Stimulated activated CD8-positive, alpha-beta memory T cell treated with anti-CD3 and anti-CD28 coated beads, Interleukin-15, amount 100 ng/mL, for 48 hours (primary cell): ENCODE measurements at places on chromosomes 6 and 20.

- no peak for DNase-seq
Measured at GRCh38 chr6:85462673-85463072, 12.8 kb downstream of the NT5E start.

DNA sequence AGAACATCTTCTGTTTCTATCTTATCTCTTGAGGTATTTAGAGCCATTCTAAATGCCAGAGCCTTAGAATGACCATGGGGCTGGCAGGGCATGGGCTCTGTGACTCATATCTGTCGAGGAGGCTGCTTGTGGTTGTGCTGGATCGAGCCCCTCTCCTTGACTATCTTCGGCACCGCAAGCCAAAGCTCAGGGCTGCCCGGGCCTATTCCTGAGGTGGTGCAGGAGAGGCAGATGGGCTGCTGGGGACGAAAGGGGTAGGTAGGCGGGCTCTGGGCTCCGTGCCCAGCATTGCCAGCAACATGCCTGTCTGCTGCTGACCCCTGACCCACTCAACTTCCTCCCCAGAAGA, 89.9 kb downstream of the NOL4L start:
- no peak for DNase-seq

- DNase-seq: no peak
Measured at GRCh38 chr6:91566467-91566866, 979.6 kb upstream of the MAP3K7 start.

GRCh38 chr6:19692506-19693298, 144.5 kb upstream of the ID4 start:
- no peak for DNase-seq

DNA sequence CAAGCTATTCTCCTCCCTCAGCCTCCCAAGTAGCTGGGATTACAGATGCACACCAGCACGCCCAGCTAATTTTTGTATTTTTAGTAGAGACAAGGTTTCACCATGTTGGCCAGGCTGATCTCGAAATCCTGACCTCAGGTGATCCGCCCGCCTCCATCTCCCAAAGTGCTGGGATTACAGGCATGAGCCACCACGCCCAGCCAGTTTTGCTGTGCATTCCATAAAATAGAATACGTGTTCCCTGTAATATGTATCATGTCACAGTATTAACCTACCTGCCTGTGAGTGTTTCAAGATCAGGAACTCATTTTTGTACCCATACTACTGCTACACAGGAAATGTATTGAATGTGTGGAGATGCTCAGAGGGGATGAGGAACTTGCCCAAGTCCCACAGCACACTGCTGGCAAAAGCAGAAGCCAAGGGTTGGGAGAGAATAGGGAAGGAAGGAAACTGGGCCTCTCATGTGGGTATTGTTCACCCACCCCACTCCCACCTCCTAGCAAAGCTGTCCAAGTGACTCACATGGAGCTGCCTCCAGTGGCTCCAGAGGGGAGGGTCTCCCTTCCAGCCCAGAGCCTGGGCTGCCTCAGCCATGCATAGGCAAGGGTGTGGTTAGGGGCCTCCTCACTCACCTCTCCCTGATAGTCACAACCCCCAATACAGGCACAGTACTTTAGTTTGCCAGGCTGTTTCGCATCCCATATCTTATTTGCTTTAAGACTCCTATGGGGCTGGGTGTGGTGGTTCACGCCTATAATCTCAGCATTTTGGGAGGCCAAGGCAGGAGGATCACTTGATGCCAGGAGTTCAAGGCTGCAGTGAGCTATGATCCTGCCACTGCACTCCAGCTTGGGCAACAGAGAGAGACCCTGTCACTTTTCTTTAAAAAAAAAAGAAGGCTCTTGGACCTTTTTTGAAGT, 9.4 kb downstream of the HM13 start:
- no peak for DNase-seq

DNA sequence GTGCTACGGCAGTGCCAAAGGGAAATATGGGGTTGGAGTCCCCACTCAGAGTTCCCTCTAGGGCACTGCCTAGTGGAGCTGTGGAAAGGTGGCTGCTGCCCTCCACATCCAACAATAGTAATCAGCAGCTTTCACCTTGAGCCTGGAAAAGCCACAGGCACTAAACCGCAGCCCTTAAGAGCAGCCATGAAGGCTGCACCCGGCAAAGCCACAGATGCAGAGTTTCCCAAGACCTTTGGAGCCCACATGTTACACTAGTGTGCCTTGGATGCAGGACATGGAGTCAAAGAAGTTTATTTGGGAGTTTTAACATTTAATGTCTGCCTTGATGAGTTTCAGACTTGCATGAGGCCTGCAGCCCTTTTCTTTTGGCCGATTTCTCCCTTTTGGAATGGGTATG, 91.4 kb upstream of the HSF2 start:
- no peak for DNase-seq

DNA sequence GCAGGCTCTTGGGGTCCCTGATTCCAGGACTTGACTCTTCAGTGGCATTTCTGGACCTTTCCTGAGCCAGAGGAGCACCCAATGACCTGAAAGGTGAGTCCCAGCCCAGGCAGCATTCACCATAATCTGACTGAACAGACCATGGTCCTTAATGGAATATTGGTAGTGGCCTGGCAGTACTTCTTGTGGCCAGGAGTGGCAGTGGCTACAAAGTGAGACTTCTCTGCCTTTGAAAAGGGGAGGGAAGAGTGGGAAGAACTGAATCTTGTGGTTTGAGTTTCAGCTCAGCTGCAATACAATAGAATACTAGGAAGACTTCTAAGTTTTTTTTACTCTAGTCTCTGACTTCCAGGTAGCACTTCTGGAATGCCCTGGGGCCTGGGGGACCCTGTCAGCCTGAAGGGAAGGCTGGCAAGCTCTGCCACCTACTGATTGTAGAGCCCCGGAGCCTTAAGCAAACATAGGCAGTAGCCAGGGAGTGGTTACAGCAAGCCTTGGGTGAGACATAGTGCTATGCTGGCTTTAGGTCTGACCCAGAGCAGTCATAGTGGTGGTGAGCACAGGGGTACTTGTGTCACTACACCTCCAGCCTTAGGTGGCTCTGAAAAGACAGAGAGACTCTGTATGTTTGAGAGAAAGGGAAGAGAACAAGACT, 674.2 kb upstream of the MANEA start:
- no peak for DNase-seq

GRCh38 chr6:108868647-108869046, 20.4 kb downstream of the ARMC2 start:
- no peak for DNase-seq

DNA sequence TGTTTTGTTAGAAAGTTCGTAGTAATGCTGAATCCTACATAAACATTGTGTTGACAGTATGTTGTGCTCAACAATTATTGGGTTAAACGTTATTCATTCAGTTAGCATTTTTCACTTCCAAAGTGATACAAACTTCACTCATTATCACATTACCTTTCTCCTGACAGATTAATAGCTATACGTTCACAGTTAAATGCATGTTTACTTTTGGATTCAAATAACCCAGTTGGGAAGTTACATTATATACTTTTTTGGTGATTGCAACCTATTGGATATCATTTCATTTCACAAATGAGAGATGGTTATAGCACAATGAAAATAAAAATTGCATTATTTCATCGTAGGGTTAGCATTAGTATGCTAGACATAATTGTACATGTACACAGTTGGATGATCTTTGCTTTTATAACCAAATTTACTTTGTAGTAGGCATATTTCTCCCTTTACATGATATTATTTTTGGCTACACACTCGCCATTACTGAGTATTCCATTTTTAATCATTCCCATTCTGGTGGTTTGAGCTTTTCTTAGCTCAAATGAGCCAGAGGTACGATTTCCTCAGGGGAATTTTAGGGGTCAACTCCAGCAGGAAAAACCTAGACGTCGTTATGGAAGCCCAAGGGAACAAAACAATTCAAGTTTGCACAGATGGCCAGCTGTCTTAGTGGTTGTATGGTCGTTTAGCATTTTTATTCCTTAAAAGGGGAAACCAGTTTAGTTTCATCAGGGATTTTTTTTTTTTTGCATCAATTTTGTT, 2.1 kb upstream of the HIVEP1 start:
- DNase-seq: no peak

DNA sequence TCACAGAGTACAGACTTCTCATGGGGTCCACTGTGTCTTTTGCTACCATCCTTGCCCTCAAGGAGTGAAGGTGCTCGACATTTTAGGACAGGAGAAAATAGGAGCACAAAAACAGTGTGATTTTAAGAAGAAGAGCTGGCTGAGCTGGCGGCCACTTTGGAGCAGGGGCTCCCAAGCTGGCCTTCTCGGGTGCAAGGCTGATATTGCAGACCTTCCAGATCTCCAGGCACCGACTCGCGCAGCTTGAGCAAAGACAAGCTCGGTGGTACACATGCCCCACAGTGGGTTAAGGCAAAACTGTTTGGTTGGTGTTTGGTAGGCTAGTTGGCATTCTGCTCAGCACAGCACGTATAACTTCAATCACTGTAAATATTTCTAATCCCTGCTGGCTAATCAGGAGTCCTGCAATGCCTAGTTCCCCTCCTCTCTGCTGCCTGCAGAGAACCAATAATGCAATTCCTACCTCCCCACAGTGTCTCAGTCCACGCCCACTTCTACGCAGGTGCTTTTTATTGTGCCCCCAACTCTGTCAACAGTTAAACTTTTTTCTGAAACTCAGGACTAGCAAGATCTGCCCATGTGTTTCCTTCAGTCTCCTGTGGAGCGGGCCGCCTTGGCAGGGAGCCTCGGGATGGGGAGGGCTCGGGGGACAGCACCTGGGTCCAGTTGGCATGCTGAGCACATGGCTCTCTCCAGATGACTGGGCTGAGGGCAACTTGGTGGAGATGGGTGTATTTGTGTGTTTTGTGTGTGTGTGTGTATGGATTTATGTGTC, 12.7 kb upstream of the SMOC2 start:
- no peak for DNase-seq

GRCh38 chr6:45118754-45119153, 209.4 kb upstream of the RUNX2 start:
- DNase-seq: no peak

DNA sequence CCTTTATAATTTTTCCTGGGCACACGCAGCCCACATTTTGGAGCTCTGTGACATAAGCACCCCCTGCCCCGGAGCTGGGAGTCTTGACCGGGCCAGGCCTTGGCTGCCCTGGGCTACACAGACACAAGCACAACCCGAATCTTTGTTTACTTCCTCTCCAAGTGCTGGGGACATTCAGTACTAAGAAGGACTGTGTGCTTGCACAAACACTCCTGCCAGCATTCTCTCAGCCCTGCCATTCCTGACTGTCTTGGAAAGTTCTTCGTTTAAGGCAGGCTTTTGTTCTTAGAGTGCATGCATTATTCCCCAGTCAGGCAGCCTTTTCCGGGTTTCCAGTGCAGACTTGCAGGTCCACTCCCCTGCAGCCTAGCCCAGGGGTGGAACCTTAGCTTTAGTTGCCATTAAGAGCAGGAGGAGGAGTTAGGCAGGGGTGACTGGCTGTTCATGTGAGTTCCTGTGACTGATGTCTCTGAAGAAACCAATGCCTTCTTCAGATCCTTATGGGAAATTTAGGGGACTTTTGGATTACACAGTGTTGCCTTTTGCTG, 28.6 kb downstream of the FOXO3 start:
- no peak for DNase-seq

- DNase-seq: no peak
Measured at GRCh38 chr20:59836767-59837166, 96.7 kb downstream of the SYCP2 start.

- no peak for DNase-seq
Measured at GRCh38 chr6:16511040-16511660, 250.1 kb downstream of the ATXN1 start.

- no peak for DNase-seq
Measured at GRCh38 chr6:67451874-67452273, 1183.2 kb upstream of the ADGRB3 start.

DNA sequence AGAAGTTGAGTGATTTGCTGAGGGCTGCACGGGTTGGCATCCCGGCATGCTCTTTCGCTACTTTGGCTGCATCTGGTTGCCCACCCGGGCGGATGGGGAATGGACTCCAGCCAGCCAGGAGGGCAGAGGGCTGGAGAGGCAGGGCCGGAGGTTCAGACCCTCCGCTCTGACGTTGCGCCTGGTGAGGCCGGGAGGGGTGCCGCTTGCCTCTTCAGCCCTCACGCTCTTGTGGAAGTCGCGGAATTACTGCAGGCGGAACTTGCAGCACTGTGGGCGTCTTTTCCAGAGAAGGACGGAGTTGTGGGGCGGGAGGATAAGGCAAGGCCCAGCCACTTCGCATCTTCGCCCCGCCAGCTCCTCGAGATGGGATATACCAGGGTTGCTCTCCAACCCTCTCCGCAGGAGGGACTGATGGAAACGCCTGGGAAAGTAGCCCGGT, 656 bp downstream of the RTEL1 start:
- DNase-seq: no peak

- DNase-seq: no peak
Measured at GRCh38 chr6:140437619-140438345, 1063.3 kb upstream of the CITED2 start.

GRCh38 chr6:134169871-134170486, 117.6 kb upstream of the SLC2A12 start:
- DNase-seq: no peak

DNA sequence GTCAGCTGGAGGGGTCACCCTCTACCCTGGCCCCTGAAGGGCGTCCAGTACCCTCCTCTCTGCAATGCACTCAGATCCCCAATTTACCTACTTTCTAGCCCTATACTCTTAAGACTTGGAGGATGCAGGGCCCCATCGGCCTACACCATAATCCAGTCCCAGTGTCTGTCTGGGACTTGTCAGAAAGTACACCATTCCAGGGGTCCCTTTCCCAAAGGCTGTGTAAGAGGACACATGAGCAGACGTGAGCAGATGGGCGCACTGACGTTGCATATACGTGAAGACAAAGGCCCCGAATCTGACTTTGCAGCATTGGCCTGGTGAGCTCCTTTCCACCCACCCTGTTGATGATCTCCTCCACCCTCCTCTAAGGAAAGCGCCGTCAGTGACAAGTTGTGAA, 20.9 kb upstream of the SMOC2 start:
- no peak for DNase-seq

DNA sequence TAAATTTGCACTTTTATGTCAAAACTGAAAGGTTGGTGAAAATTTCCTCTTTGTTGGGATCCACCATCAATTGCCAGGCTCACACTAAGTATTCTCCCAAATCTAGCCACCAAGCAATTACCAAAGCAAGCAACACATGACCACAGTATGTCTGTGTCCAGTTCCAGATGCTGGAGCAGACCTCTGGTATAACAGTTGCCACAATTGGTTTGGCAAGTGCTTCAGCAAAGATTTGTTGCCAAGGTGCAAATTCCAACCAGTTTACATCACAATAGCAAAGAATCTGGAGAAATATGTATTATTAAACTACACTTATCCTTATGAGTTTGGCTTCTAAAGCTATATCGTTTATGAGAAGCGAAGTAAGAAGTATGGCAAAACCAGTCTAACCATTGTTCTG, 6.4 kb downstream of the GTF2H5 start:
- no peak for DNase-seq

- no peak for DNase-seq
Measured at GRCh38 chr6:6479785-6480184, 108.7 kb upstream of the LY86 start.

DNA sequence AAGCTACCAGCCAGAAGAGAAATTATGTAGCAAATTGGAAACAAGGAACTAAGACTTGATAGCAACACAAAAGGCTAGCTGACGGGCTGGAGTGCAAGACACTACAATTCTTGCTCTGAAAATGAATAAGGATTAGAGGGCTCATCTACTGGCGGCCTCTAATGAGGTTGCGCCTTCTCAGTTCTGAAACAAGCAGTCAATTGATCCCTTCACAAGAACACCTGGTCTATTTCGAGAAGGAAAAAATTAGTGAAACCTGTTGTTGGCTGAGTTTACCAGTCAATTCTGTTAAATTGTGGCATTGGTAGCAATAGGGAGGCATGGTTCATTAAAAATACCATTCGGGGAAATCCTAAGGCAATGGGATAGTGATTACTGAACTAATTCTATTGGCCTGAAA, 74.8 kb upstream of the JARID2 start:
- no peak for DNase-seq
